ENCODE measurements at places on chromosomes 12 and 14.

DNA sequence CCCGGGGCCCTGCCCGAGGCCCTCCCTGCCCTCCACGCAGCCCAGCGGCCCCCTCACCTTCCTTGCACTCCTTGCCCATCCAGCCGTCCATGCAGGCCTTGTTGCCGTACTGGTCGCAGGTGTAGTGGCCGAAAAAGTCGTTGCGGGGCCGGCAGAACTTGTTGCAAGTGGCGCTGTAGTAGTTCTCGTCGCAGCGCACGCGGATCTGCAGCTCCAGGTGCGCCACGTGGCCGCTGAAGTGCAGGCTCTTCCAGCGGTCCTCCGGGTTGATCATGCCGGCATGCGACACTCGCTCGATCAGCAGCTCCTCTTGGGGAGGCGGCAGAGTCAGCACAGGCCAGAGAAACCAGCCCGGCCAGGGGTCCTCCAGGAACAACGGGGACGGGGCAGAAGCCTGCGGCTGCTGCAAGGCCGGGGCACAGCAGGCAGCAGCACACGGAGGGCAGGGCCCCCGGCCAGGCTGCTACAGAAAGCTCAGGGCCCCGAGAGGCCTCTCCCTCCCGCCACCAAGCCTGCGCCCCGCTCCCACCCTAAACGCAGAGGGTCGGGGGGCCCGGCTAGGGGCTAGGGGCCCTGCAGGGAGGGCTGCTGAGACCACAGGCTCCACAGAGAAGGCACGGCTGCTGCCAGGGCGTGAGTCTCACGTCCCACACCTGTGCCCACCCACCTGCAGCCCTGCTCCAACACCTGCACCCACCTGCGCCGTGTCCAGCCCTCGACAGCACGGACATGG, 12.7 kb downstream of the JAG2 start:
- H3K4me1 ChIP-seq: no peaks in the 10 kb centered on the region
- H3K27me3 ChIP-seq: no peaks in the 10 kb centered on the region
- H3K27ac ChIP-seq: no peak overlapping the region
- no peaks in the 10 kb centered on the region for H3K36me3 ChIP-seq
- H3K4me3 ChIP-seq: no peak overlapping the region

GRCh38 chr12:69910694-69911093, 85.7 kb downstream of the MYRFL start:
- H3K36me3 ChIP-seq: no peaks in the 10 kb centered on the region
- no peak for DNase-seq
- no peaks in the 10 kb centered on the region for H3K4me1 ChIP-seq
- no peaks in the 10 kb centered on the region for H3K27me3 ChIP-seq

- no peaks in the 10 kb centered on the region for H3K36me3 ChIP-seq
- H3K27me3 ChIP-seq: no peaks in the 10 kb centered on the region
- no peak overlapping the region for H3K27ac ChIP-seq
- H3K4me3 ChIP-seq: no peak overlapping the region
- no peak for DNase-seq
Observed at GRCh38 chr12:67475725-67476124, 172.8 kb upstream of the DYRK2 start.

- no peaks in the 10 kb centered on the region for H3K36me3 ChIP-seq
- H3K27ac ChIP-seq: no peak overlapping the region
- no peak for DNase-seq
Observed at GRCh38 chr12:129532082-129532481, 371.7 kb downstream of the TMEM132D start.

GRCh38 chr14:67487937-67488893, at the start of gene TMEM229B:
TMEM229B (minus strand) TSS chr14:67488721; CDS start chr14:67473923, 14,798 bp downstream.
- H3K27me3 ChIP-seq: no peaks in the 10 kb centered on the region
- H3K4me3 ChIP-seq: peak within 1 kb of the TSS; percentile 28
- peak; percentile 66 for DNase-seq
- no peaks in the 10 kb centered on the region for H3K4me1 ChIP-seq
- H3K36me3 ChIP-seq: no peaks in the 10 kb centered on the region
- H3K27ac ChIP-seq: peak within 1 kb of the TSS; percentile 83

- H3K36me3 ChIP-seq: no peaks in the 10 kb centered on the region
- DNase-seq: no peak
- H3K4me1 ChIP-seq: peaks cover 48% of the 10 kb centered on the region
- H3K4me3 ChIP-seq: no peak overlapping the region
- H3K27me3 ChIP-seq: peaks cover 33% of the 10 kb centered on the region
Observed at GRCh38 chr14:36509069-36509917, 10.7 kb downstream of the NKX2-1 start.

DNA sequence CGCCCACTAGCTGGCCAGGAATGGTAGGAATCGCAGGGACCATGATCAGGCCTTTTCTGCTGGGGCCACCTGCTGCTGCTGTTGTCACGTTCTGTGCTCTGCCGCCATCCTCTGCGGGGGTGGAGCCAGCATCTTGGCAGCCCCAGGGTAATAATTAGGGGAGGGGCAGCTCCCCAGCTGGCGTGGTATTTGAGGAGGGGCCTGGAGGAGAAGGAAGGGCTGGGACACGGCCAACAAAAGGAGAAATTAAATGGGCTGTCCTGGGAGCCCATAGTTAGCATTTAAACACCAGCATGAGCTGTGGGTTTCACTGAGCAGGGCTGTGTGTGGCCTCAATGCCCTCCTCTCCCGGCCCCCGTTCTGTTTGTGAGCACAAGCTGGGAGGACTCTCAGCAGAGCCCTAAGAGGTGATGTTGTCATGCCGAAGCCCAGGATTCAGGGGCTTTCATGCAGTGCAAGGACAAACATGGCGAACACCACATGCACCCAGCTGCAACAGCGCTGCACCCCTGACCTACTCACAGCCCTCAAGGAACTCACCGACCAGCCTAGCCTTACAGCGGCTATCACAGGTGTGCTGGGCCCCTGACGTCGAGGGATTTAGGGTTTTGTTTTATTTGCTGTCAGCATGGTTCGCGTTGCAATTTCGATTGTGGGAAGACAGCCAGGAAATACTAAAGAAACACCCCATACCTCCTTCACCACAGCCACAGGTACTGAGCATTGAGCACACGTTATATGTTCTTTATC, 324.3 kb downstream of the CACNA1C start:
- no peaks in the 10 kb centered on the region for H3K27me3 ChIP-seq
- no peak overlapping the region for H3K4me3 ChIP-seq
- H3K27ac ChIP-seq: no peak overlapping the region
- H3K4me1 ChIP-seq: no peaks in the 10 kb centered on the region

GRCh38 chr12:64636856-64637255, 26.6 kb downstream of the RASSF3 start:
- H3K27me3 ChIP-seq: no peaks in the 10 kb centered on the region
- H3K27ac ChIP-seq: peak overlapping the region; percentile 64
- H3K4me1 ChIP-seq: peaks cover 88% of the 10 kb centered on the region

DNA sequence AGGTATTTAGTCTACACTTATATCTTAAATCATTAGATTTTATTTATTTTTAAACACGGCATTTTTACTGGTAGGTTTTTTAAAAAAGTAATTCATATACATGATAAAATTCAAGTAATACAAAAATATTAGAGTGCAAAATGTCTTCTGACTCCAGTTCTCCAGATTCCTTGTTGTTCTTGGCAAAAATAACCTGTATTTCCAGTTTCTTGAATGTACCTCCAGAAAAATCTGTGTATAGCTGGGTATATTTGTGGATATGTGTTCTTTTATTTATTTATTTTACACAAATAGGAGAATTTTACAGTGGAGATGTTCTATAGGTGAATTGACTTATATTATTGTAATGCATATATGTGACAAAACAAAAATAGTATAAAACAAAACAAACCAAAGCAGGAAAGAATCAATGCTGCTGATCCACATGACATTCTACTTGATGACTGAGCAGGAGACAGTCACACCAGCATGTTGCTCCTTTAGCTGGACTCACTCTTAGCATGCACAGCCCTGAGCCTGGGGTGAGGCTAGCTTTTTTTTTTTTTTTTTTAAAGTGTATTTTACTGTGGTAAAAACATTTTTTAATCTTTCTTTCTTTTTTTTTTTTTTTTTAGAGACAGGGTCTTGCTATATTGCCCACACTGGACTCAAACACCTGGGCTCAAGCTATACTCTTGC, 42.2 kb upstream of the SLC38A2 start:
- peaks cover 14% of the 10 kb centered on the region for H3K4me1 ChIP-seq
- H3K27ac ChIP-seq: no peak overlapping the region
- H3K4me3 ChIP-seq: no peak overlapping the region
- H3K27me3 ChIP-seq: no peaks in the 10 kb centered on the region
- no peak for DNase-seq

DNA sequence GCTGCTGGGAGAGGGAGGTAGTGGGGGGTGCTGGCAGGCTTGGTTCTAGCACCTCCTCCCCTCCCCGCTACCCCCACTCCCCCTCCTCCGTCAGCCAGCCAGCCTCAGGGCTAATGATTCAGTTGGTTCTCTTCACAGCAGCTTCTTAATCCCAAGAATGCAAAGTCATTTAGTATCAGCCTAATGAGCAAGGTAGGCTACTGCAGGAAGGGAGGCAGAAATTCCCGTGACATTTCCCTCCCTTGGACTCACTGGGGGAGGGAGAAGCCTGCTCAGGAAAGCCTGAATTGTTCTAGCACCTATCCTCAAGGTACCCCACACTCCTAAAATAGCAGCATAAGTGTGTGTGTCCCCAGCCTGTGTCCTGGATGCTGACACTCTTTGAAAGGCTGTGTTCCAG, 29.8 kb downstream of the ITPK1 start:
- no peak overlapping the region for H3K4me3 ChIP-seq
- no peak for DNase-seq

GRCh38 chr14:69129264-69129880, 23.5 kb downstream of the DCAF5 start:
- no peak overlapping the region for H3K4me3 ChIP-seq
- DNase-seq: peak; percentile 76
- no peaks in the 10 kb centered on the region for H3K27me3 ChIP-seq
- peaks cover 32% of the 10 kb centered on the region for H3K4me1 ChIP-seq

GRCh38 chr12:83010169-83010804, 323.6 kb downstream of the TMTC2 start:
- H3K27me3 ChIP-seq: no peaks in the 10 kb centered on the region
- DNase-seq: no peak
- no peak overlapping the region for H3K27ac ChIP-seq
- no peak overlapping the region for H3K4me3 ChIP-seq

DNA sequence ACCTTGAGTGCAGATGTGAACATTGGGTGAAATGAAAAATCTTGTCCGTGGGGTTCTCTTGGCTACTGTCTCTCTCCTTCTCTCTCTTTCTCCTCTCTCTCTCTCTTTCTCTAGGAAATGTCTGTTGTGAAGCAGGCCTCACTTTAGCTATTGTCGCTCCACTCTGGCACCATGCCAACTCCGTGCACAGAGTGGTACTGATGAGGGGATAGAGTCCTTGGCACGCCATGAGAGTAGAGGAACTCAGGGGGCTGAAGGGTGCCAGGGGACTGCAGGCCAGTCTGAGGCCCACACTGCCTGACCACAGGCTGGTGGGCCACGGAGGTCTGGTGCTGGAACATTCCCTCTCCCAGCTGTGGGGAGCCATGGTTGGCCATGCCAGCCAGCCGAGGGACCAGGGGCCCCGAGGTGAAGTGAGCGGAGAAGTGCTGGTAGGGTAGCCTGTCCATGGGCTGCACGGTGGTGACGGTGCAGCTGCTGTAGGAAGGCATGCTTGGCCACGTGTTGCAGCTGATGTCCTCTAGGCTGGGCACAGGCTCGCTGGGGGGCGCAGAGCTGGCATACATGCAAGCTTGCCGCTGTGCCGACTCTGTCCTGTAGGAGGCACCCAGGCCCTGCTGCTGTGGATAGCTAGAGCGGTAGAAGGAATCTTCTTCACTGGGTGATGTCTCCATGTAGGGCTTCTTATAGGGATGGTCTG, 50.4 kb downstream of the TBX5 start:
- no peaks in the 10 kb centered on the region for H3K36me3 ChIP-seq
- H3K27me3 ChIP-seq: no peaks in the 10 kb centered on the region
- no peaks in the 10 kb centered on the region for H3K4me1 ChIP-seq
- no peak for DNase-seq
- no peak overlapping the region for H3K4me3 ChIP-seq

DNA sequence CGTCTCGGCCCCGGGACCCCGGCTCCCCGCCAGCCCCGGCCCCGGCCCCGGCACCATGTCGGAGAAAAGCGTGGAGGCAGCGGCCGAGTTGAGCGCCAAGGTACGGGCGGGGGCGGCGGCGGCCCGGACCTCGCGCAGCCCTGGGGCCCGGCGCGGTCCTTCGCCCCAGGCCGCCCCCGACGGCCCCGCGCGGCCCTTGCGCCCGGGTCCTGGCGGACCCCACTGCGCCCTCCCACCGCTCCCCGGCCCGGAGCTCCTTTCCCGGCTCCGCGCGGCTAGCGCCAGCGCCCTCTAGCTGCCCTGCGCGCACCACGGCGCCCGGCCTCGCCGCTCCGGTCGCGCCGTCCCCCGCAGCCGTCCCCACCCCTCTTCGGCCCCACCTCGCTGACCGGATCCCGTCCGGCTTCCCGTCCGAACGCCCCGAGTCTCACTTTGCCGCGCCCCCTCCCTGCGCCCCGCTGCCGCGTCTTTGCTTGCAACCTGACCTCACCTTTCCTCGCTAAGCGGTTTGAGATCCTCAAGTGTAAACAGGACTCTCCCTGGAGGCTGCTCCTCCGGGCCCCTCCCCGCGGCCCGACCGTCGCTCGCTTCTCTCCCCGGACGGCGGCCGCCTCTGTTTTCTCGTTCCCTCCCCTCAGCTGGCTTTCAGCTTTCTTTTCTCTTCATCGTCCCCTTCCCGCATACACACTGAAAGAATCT, 637 bp downstream of the PTMS start:
- peaks cover 78% of the 10 kb centered on the region for H3K4me1 ChIP-seq
- peak; percentile 95 for DNase-seq
- peaks cover 23% of the 10 kb centered on the region for H3K36me3 ChIP-seq
- peak overlapping the region; percentile 96 for H3K27ac ChIP-seq

GRCh38 chr12:71888521-71888920, 49.0 kb downstream of the TBC1D15 start:
- no peak overlapping the region for H3K4me3 ChIP-seq
- H3K27me3 ChIP-seq: no peaks in the 10 kb centered on the region
- no peak for DNase-seq
- H3K36me3 ChIP-seq: no peaks in the 10 kb centered on the region

DNA sequence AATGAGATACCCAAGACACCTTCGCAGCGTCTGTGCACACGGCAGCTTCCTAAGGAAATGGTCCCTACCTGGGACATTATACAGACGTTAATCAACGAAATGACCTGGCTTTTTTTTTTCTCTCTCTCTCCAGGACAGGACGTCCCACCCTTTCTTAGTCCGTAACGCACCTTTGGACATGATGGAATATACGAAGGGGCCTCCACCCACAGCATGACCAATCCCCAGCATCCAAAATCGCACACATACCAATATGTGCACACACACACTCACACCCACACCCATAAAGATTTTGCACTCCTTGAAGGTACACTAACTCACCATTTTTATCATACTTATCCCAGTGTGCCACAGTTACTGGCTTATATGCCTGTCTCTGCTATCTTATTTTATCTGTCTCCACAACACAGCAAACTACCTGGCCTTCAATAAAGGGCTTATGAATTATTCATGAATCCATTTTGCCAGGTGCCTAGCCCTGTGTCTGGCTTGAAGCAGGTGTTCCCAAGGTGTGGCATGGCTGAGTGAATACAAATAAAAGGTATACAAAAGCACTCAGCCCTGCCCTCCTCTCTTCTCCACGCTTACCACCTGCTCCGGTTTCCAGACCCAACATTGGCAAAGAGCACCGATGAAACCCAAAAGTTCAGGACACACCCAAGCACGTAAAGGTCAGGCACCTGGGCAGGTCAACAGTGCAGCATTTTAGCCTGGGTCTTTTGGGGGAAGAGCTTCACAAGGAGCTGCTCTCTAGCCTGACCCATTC, 2.2 kb downstream of the SCNN1A start:
- peak overlapping the region; percentile 89 for H3K27ac ChIP-seq
- H3K27me3 ChIP-seq: no peaks in the 10 kb centered on the region
- peaks cover 61% of the 10 kb centered on the region for H3K4me1 ChIP-seq
- peak; percentile 57 for DNase-seq
- peak overlapping the region; percentile 37 for H3K4me3 ChIP-seq

Data from stomach (tissue), 19 donors.